ENCODE measurements at places on chromosomes 4 and X.

GRCh38 chrX:33138677-33139249, 72.6 kb downstream of the DMD start:
- DNase-seq = no peak

DNA sequence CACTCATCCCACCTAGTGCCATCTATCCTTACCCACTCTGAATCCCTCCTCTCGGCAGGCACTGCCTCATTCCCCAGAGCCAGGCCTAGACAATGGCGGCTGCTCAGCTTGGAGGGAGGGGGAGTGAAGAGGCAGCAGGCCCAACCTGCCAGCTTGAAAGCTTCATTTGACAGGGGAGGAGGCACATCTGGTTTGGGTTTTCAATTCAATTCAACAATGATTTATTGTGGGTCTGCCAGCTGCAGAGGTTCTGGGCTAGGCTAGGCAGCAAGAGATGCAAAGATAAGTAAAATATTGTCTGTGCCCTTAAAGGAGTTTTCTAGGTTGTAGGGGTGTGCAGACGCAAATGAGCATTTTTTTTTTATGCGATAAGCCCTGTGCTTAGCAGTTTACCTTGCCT, 58.5 kb downstream of the RTL9 start:
- DNase-seq = no peak

DNA sequence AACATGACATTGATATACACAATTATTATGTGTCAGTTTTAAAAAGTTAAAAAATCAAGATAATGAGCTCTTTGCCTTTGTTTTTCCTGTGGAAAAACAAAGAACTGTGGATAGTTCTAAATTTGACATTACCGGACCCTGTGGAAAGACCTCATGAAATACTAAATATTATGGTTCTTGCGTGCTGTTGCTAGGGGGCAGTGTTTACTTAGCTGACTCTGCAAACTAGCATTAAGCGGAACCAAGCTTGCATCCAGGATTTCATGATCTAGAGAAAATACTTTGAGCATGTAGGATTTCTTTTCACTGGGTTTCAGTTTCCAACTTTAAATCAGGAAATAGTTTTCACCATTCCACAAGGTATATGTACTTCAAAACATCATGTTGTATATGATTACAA, 33.6 kb downstream of the CLCN4 start:
- peak; percentile 26 for DNase-seq

- no peak for DNase-seq
Observed at GRCh38 chrX:93420090-93420489, 253.3 kb downstream of the NAP1L3 start.

DNA sequence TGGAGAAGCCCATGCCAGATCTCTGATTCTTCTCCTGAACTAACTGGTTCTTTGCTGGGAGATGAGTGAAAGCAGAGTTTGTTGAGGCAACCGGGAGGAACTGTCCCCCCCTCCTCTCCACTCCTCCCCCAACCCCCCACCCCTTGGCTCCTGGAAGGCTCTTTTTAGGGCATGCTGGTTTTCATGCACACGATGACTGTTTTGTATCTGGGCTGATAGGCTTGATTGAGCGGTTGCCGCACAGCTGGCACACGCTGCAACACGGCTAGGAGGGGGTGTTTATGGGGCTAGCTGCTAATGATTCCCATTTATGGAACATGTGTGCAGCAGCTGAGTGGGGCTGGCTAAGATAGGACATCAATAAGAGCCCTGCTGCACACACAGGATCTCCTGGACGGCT, 137.2 kb downstream of the SMIM20 start:
- no peak for DNase-seq

DNA sequence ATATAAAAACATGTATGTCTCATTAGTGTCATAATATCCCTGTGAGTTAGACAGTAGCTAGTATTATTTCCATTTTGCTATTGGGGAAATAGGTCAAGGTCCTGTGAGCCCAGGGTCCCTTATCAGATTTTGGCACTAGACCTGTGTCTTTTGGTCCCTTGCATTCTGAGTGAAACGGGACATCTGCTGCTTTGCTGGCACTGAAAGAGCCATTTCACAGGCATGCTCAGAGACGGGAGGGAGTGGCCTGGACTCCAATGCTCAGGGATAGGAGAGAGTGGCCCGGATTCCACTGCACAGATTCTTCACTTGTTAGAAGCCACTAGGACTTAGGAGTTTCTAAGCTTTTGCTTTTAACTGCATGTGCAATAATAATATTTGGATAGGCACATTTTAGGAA, 177.2 kb downstream of the TSPAN5 start:
- no peak for DNase-seq

GRCh38 chr4:151486168-151486567, 77.2 kb downstream of the FHIP1A start:
- no peak for DNase-seq

GRCh38 chr4:184310171-184310567, 92.5 kb upstream of the ENPP6 start:
- DNase-seq = peak; percentile 57

DNA sequence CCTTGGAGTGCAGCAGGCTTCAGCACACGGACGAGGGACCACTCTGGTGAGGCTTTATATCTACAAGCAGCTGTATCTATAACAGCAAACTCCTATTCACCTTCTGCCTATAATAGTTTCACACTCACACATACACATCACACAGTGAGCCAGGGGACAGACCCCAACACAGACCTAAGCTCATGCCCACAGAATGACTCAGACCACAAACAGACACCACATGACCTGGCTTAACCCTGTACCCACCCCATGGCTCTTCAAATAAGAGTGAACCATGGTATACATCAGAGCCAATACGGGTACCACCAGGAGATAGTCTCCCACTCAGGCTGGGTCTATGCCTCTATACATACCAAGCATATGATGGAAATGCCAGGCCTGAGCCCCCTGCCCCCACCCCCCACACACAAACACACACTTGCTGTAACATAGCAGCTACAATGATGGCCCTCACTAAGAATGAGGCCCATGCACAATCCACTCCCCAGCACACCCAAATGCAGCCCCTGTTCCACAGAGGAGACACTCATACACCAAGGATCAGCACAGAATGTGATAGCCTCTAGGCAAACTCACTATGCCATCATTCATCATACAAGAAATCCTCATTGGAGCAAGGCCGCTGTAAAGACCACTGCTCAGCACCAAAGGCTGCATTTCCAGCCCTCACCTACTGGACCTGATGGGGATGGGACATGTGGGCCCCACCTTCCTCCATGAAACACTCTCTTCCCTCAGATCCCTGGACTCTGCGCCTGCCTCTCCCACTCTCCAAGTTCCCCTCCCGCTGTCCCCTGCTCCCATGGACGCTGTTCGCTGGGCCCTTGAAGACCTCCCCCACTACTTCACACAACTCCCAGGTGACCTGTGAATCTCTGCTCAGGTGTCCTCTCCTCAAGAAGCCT, 62.1 kb upstream of the XIAP start:
- DNase-seq = no peak

DNA sequence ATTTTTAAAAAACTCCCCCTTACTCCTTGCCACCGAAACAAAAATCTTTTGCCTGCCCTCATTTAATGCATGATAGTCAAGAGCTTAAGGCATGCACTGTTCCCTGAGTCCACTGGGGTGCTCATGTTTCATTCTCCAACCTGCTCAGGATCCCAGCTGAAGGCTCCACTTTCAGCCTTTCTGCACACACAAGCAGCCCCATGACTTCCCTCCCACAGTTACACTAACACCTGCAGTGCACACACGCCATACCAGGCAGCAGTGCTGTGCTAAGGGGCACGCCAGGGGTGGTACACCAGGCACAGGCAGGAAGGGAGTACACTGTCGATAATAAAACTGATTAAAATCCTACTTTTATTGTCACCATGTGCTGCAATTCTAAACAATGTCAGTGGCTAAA, 385.2 kb downstream of the BMPR1B start:
- no peak for DNase-seq

DNA sequence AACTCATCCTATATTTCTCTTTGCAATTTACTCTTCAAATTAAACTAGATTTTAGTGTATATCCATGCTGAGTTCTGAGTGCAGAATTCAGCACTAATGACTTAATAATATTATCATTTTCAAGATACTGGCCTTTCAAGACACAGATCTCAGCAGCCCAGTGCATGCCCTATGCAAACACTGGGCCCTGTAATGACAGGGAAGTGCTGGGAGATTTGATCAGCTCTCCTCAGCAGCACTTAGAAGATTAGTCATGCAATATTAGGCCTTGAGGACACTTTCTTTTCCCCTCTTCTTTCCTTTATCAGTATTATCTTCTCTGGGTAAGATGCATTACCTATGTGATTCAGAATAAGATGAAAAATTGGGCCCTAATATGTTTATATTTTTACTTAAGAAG, 207.1 kb downstream of the PPP3CA start:
- DNase-seq = no peak

DNA sequence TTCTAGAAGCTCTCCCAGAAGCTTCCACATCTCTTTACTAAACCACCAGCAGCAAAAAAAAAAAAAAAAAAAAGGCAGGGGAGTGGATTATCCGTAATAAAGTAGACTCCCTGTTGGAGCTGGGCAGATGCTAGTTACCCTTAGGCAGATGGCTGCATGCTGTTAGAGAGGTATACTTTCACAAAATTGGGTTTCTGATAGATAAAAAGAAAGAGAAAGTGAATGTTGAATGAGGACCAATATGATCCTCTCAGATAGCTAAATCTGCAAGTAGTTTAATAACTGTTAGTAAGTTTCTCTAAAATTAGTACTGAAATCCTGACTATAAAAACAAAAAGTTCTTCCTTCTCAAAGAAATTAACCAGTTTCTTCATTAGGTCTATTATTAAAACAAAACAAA, 195.4 kb downstream of the ANAPC10 start:
- DNase-seq = no peak

- peak; percentile 48 for DNase-seq
Observed at GRCh38 chrX:71492231-71493065, 40.5 kb upstream of the OGT start.

DNA sequence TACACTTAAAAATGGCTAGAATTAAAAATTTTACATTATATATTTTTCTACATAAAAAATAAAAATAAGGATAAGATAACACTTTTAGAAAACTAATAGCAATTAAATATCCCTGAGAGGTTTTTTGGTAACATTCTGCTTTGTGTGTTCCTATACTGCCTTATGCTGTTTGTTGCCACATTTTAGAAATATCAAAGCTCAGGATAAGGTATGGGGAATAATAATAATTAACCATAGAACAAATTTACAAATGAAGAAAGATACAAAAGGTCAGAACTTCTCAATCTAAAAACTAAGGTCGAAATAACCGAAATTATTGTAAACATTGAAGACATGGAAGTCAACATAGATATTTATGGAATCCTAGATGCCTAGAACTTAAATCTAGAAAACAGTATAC, 71.4 kb downstream of the COX7B2 start:
- no peak for DNase-seq

GRCh38 chr4:11904117-11904535, 475.4 kb upstream of the HS3ST1 start:
- DNase-seq = no peak

DNA sequence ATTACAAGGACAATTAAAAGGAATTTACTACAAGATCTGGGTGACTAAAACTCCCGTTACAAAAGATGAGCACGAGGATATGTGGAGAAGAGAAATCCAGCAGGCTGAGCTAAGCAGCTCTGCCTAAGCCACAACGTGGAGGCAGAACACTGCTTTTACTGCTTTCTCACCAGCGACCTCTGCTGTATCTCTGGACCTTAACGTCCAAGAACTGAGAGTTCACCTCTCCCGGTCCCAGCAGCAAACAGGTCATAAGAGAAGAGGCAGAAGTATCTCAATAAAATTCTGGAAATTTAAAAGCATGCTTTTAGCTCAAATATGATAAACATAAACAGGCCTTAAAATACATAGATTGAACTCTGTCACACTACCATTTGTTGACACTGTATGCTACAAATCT, 81.0 kb downstream of the ADGRA3 start:
- no peak for DNase-seq

DNA sequence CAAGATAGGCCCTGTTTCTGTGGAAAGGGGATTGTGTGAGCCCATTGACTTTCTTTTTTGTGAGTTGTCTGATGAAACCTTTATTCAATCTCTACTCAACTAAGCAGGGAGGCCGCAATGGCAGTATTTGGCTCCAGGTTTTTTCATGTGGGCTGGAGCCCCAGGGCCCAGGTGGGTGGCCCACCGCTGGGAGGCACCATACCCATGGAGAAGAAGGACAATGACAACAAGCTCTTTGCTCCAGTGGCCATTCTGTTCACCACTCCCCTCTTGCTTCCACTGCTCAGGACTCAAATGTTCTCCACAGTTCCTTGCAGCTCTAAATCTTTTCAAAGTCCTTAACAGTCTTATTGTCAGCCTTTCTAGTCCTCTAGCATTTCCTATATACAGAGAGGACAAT, 54.1 kb downstream of the HOPX start:
- DNase-seq = peak; percentile 30

DNA sequence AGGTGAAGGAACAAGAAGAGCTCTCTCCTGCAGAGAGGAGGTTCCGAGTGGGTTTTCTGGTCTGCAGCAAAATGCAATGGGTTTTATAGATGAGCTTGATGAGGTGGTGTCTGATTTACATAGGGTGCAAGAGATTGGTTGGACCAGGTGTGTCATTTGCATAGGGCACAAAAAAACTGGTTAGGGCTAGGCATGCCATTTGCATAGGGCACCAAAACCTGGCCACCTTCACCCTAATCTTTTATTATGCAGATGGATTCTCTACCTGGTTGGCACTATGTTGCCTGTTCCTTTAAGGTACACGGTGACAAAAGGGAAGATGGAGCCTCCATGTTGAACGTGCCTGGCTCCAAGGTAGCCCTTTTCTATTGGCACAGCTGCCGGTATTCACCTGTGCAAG, 94.5 kb upstream of the PRKX start:
- DNase-seq = no peak

DNA sequence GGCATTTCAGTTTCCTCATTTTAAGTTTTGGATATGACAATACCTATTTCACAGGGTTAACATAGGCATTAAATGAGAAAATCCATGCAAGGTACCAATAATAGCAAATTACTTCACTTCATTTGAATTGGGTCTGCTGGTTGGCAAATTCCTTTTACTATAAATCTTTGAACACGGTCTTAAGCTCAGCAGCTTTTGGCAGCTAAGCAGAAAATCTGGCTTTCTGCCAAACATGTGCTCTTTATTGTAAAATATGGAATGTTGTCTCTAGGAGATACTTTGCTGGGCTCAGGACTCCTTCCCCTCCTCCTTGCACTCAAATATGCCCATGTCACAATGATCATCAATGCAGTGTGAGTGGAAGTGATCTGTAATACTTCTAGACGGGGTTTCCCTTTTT, 16.8 kb upstream of the DMP1 start:
- no peak for DNase-seq

- DNase-seq = no peak
Observed at GRCh38 chr4:35052546-35052945, 1191.8 kb downstream of the ARAP2 start.

DNA sequence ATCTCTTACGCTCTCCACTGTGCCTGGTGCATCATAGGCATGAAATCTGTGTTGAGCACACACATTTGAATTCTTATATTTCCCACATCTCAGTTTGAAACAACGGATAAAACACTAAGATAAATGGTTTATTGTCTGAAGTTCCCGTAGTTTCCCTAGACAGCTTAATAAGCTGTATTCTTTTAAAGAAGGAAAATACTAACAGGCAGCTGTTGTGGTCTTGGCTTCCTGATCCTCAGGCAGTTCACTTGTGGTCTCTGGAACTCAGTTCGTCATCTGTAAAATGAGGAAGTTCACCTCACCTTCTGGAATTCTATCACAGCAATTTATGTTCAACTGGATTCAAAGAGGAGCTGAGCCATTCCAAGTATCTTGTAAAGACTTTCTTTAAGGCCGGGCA, 1805.6 kb upstream of the TENM3 start:
- DNase-seq = no peak

Measured in CD4-positive, alpha-beta T cell treated with Interferon alpha-2 for 1 hour (primary cell).